Erythroblast (primary cell): ENCODE measurements at places on chromosomes 4 and X.

- DNase-seq, result no peak
These were observed 557.6 kb downstream of the SPRY1 start for GRCh38 chr4:123954220-123954619.

GRCh38 chr4:67366311-67366861 lies 178.9 kb downstream of the CENPC start:
- DNase-seq, result peak; percentile 85

GRCh38 chr4:61451935-61452334 lies 251.8 kb downstream of the ADGRL3 start:
- DNase-seq, result no peak

GRCh38 chr4:116180157-116180601 lies 905.2 kb downstream of the TRAM1L1 start:
- peak; percentile 8 for DNase-seq

- DNase-seq, result no peak
These were observed 195.9 kb downstream of the SCFD2 start for GRCh38 chr4:53169695-53170617.

DNA sequence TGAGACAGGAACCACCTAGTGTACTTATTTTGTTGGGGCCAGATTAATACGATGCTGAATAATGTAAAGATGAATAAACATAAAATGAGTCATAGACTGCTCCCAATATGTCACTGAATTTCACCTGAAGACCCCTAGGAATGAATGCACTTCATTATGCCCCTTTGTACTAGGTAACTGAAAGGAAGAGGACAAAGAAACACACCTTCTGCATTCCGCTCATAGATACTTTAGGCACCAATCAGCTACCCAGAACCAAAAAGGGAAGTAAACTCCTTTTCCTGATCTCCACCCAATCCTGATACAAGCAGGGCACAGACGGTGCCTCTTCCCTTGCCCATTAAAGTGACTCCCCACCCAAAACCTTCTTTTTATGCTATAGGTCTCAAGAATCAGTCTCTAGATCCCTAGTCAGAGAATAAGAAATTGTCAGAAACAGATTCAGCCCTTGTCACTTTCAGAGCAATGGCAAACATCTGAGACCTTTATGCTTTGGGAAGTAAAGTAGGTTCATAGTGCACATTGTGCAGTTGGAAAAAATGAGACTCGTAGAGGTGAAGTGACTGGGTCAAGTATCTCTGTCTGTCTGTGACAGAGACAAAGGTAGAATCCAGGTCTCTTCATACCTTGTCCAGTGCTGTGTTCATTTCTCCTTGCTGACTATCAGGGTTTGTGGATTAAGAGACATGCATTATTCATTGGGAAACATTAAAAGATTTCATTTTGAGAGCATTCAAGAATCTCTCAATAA lies 2.3 kb downstream of the GPR174 start:
- peak; percentile 17 for DNase-seq

DNA sequence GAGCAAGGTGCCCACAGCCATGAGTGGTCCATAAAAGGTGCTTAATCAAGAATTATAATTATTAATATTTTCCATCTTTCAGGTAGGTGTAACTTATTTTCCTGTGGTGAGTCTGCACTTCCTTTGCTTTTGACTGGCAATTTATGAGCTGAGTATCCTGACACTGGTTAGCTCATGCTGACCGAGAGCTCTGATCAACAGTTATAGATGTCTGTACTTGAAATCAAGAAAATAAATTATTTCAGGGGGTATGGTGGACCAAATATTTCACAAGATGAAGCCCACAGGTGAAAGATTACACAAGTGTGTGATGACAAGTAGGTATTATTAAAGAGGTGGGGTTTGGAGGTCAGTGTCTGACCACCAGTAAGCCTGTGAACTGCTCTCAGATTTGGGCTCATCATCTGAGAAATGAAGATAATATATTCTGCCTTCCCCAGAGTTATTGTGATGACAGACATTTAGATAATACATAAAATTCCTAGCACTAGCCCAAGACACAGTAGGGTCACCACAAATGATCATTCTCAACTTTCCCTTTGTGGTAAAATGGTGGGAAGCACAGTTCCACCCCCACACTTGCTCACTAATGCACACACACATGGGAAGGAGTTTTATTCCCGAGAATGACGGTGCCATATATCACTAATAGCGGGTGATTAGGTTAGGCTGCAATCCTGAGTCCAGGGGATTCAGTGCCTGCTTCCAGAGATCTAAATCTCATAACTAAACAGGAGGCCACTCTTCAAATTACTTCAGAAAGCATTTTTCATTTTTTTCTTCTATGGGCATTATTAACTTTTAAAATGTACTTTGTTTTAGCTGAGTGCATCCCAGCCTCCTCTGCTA lies 34.0 kb upstream of the PACRGL start:
- DNase-seq, result no peak

- DNase-seq, result peak; percentile 6
These were observed 26.8 kb upstream of the AREG start for GRCh38 chr4:74418063-74418670.

DNA sequence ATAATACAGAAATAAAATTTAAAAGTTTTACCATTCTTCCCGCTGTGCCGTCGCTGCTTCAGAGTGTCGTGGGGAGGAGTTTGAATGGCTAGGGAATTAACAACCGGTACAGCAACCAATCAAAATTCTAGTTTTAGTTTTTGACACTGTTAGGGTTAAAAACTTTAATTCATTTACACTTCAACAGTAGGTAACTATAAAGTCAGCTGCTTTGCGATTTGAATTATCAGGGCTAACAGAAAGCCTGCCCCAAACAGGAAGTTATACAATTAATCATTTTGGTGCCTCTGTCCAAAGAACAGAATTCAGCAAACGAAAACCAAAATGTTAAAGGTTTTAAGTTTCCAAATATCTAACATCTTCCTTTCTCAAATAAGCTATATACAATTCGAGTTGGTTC lies 2.3 kb downstream of the HNRNPD start:
- peak; percentile 38 for DNase-seq

DNA sequence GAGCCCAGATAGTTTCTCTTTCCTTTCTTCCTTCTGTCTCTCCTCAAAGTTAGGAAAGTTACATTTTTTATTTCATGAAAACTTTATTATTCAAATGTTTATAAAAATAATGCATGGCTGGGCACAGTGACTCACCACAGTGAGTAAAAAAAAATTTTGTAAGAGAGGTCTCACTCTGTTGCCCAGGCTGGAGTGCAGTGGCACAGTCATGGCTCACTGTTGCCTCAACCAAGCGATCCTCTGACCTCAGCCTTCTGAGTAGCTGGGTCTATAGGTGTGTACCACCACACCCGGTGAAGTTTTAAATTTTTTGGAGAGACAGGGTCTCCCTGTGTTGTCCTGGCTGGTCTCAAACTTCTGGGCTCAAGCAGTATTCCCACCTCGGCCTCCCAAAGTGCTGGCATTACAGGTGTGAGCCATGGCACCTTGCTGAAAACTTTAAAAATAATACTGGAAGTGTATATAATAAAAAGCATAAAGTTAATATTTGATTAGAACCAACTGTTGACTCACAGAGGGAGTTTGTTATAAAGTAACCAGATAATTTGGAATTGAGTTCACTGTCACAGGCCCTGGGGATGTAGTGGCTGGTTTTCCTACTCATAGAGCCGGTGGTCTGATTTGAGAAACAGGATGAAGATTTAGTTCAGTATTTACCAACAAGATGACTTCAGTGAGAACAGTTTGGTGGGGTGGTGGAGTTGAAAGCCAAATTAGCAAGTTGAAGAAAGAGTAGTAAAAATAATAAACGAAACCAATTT lies 18.0 kb downstream of the CMC4 start:
- DNase-seq, result no peak

DNA sequence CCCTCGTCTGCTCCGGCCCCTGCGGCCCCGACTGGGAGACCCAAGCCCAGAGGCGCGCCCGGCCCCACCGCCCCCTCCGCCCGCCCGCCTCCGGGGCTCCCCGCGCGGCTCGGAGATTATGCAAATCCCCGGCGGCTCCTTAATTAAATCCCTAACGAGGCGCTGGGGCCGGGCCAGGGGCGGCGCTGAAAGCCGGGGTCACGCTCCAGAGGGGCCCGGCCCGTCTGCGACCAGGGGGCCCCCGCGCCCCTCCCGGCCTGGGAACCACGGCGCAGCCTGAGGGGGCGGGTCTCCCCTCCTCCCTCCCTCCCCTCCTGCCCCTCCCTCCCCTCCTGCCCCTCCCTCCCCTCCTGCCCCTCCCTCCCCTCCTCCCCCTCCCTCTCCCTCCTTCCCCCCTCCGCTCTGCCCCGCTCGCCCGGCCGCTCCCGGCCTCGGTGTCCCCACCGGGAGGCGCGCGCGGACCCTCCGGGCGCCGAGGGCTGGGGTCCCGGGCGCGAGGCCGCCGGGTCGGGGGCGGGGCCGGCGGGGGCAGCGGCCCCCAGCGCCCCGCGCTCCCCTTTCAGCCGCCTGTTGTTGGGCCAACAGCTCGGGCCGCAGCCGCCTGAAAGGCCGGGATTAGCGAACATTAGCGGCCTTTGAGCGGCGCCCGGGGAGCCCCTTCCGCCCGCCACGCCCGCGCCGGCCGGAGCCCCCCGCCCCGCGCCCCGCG lies 25.9 kb upstream of the FGFR3 start:
- DNase-seq, result peak; percentile 33

- DNase-seq, result peak; percentile 0
These were observed 37.7 kb upstream of the SLC16A2 start for GRCh38 chrX:74383611-74384010.

DNA sequence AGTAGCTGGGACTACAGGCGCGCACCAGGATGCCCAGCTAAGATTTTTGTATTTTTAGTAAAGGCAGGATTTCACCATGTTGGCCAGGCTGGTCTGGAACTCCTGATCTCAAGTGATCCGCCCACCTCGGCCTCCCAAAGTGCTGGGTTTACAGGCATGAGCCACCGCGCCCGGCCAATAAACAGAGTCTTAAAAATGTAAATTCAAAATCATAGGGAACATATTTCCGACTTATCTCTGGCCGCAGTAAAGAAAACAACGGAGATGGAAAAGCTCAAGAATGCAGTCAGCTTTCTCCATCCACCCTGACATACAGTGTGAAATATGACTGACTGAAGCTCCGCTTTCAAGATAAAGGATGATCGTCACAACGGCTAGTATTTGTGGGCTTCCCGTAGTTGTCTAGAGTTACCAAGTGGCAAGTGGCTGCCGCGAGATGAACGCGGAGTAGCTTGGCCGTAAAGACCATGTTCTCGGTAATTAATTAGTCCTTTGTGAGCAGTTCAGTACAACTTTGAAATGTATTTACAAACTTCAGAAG lies 495.1 kb upstream of the FAT1 start:
- no peak for DNase-seq

DNA sequence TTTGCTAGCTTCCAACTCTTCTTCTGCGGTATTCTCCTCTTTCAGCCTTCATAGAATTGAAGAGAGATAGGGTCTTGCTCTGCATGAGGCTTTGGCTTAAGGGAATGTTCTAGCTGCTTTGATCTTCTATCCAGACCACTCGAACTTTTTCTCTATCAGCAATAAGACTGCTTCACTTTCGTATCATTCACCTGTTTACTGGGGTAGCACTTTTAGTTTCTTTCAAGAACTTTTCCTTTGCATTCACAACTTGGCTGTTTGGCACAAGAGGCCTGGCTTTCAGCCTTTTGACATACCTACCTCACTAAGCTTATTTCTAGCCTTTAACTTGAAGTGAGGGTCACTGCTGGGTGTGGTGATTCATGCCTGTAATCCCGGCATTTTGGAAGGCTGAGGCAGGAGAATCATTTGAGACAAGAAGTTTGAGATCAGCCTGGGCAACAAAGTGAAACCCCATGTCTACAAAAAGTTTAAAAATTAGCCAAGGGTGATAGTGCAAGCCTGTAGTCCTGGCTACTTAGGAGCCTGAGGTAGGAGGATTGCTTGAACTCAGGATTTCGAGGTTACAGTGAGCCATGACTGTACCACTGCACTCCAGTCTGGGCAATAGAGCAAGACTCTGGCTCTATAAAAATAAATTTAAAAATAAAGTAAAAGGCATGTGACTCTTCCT lies 47.1 kb upstream of the HPGDS start:
- DNase-seq, result no peak
